ENCODE measurements at places on chromosomes 12 and 14.

DNA sequence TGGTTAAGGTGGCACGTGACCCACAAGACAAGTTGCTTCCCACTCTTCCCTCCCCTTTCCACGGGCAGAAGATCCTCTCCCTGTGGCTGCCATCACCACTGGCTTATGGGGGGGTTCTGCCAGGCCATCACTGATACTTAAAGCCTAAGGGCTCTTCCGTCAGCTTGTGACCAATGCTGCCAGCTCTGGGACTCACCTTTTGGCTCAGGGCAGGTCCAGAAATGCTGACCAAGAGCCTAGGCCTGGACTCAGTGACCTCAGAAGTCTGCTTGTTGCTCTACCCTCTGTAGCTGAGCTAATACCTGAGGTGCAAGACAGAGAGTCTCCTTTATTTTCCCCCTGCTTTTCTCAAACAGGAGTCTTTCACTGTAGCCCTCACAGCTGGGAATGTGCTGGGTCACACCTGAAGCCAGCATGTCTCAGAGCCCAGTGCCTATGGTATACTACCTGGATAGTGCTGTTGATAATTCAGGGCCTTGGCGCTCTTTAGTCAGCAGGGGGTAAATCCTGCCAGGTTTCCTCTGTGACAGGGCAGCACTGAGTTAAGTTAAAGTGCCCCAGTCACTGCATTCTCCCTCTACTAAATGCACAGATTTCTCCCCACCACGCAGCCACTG lies 19.7 kb downstream of the FGD4 start:
- DNase-seq = no peak

DNA sequence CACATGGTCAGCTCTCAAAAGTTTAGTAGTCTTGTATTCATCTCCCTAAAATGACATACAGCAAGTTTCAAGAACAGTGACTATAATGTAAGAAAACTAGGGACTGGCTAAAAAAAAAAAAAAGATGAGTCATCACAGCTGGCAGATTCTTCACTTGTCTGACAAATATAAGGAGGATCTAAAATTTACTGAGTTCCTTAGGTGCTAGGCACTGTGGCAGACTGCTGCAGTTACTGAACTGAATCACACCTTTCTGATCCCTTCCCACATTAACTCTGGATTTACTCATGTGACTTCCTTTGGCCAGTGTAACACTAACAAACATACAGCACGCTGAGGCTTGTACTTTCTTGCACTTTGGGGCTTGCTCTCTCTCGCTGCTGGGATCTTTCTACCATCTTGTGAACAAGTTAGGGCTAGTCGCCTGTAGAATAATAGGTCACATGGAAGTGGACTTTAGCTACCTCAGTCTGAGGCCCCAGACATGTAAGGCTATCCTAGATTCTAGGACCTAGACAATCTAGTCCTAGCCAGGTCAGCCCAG lies 32.1 kb downstream of the BAZ1A start:
- DNase-seq = no peak

DNA sequence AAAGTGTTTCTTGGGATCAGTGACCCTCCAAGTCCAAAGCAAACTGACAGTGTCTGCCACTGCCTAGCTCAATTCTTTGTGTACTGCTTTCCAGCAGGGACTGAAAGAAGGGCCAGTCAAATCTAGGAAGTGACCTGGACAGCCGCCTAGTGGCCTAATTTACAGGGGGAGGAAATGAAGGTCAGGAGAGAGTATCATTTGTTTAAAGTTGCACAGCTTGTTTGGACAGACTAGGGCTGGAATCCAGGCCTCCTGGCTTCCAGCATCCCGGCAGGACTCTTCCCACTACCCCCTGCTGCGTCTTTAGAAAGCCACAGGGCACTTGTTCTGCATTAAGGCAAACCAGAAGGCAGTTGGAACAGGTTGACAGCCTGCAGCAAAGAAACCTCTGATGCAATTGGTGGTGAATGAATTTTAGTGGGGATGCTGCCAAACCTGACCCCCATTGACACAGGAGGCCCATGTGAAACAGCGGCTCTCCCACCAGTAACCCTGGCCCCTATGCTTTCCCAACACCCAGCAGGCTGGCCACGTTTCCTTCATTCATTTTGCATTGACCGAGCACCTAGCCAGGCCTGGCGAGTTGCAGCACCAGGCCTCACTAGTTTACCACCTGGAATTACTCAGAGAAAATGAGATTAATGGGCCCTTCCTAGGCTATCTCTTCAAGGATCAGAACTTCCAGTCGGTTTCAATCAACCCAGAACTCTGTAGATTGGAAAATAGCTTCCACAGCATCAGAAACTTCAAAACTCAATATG lies 28.2 kb downstream of the GALNT16 start:
- DNase-seq = no peak

DNA sequence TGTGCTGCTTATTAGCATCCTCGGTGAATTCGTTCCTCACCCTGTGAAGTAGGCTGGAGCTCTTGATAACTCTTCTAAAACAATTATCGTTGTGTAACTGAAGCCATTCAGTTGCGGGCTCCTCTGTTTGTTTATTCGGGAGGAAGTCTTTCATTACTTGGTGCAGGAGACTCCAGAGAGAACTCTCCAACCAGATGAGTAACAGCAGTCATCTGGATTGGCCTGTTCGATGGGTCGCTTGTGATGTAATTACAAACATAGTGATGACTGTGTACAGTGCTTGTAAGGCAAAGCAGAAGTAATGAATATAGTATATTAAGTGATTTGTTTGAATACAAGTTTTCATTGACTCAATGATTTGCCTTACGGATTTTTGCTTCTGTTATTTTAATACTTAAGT lies 10.9 kb downstream of the ATP6V0A2 start:
- DNase-seq = no peak

GRCh38 chr12:107900588-107900987 lies 126.1 kb downstream of the ASCL4 start:
- DNase-seq = no peak

- DNase-seq = no peak
Observed at GRCh38 chr14:87874676-87875075, 118.3 kb downstream of the GALC start.

GRCh38 chr12:10558301-10558700 lies 52.6 kb downstream of the EIF2S3B start:
- no peak for DNase-seq

DNA sequence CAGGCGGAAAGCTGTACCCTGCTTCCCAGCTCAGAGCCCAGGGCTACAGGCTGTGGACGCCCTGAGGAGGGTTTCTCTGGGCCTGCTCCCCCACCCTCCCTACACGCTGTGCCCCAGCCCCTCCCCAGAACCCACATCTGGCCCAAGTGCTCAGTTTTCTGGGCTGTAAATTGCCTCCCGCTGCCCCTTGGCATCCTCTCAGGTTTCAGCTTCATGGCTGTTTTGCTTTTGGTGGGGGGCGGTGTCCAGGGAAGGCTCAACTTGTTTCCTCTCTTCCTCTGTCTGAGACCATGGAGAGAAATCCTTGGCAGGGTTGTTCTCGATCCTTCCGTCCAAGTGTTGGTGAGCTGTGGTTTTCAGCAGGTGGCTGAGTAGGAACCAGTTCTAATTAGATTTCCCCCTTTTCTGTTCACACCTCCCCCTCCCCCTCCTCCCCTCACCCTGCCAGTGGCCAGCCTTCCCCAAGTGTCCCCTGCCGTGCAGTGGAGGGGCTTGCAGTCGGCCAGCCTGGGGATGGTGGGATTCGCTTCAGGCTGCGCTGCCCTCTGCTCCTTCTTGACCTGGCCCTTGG lies 61.8 kb downstream of the TSPAN9 start:
- DNase-seq = no peak

DNA sequence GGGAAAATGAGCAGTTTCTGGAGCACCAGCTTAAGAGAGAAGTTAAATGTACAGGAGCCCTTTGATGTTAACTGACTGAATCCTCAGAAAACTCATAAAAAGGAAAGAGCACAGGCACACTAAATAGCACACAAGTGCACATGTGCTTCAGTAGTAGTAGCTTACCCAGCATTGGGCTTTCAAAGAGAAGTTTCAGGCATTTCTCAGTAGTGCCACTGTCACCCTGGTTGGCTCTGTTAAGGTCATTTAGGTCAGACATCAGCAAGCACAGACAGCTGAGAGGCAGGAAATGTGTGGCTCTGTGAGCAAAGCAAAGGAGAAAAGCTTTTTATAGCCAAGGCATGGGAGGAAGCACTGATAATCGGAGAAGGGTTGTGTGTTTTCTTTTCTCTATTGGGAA lies 96.3 kb upstream of the HIF1A start:
- DNase-seq = no peak

- no peak for DNase-seq
Observed at GRCh38 chr14:66315098-66315497, 171.1 kb upstream of the CCDC196 start.

DNA sequence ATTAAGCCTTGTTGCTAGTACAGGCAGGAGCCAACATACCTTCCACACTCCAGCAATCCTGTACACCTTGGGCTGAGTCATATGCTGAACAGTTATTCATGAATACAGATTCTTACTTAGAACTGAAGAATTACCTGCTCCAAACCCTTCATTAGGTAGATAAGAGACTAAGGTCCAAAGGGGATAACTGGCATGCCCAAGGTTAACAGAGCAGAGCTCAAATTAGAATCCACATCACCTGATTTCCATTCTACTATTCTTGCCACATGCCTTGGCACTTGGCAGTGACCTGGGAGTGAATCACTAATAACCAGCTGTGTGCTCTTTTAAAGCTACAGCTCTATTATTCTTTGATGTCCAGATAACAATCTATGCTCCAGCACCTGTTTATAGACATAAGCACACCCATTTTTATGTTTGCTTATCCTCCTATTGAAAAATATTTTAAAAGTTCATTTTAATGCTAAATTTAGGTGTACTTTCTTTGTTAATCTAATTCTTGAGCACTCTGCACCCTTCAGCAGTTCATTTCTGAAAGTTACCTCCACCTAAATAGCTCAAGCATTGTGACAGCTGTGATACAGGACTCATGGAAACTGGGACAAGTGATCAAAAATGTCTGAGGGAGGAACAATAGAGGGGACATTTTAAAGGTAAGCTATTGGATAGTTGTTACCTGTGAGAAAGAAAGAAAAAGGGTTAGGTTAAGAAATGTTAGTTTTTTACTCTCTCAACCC lies 19.4 kb downstream of the LPCAT3 start:
- DNase-seq = no peak

- DNase-seq = no peak
Observed at GRCh38 chr12:32467959-32468863, 68.9 kb downstream of the FGD4 start.

DNA sequence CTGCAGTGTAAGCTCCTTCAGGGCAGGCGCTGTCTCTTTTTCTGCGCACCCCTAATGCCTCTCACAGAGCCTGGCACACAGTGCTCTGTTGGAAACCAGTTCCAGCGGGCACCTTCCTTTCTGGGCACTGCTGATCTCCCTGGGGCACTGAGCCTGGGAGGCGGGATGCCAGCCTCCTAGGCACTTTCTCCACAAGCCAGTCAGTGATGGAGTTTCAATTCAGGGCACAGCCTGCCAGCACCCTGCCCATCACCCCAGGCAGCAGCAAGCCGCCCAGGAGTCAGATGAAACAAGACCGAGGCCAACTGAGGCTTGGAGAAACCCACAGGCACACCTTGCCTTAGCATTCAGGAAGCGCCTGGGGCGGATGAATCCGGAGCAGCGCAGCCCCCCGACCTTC lies 5.7 kb upstream of the CTDSP2 start:
- DNase-seq = no peak

GRCh38 chr14:25868521-25869314 lies 729.1 kb downstream of the NOVA1 start:
- no peak for DNase-seq

GRCh38 chr14:34890937-34891336 lies 15.8 kb upstream of the BAZ1A start:
- no peak for DNase-seq

Measured in stimulated activated CD8-positive, alpha-beta memory T cell treated with anti-CD3 and anti-CD28 coated beads, Interleukin-4, amount 100 ng/mL, for 1 hour (primary cell).